ENCODE measurements at places on chromosomes 12 and 14.

- no peak for DNase-seq
Measured at GRCh38 chr12:2902272-2902880, 11.7 kb downstream of the TULP3 start.

- no peak for DNase-seq
Measured at GRCh38 chr12:39065455-39065854, 160.1 kb upstream of the CPNE8 start.

- no peak for DNase-seq
Measured at GRCh38 chr14:75689012-75689411, 28.0 kb downstream of the TTLL5 start.

GRCh38 chr14:69270795-69271708, 11.1 kb downstream of the GALNT16 start:
- DNase-seq: no peak

DNA sequence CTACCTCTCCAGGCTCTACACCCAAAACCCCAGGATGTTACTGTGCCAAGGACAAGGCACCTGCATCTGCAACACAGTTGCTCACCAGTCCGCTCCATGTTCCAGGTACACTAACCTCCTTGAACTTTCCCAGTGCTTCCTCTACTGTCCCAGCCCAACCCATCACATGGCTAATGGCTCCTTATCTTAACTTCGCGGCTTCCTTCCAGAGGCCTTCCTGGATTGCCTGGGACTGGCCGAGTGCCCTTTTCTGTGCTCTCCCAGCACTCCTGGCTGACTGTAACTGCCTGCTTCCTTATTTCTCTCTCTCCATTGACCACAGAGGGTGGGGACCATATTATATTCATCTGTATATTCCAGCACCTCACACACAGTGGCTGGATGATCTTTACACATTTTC, 20.9 kb downstream of the POMT2 start:
- no peak for DNase-seq

- peak; percentile 67 for DNase-seq
Measured at GRCh38 chr14:59126714-59127436, 61.6 kb upstream of the DAAM1 start.

- no peak for DNase-seq
Measured at GRCh38 chr14:95511687-95512086, 4.8 kb downstream of the SYNE3 start.

DNA sequence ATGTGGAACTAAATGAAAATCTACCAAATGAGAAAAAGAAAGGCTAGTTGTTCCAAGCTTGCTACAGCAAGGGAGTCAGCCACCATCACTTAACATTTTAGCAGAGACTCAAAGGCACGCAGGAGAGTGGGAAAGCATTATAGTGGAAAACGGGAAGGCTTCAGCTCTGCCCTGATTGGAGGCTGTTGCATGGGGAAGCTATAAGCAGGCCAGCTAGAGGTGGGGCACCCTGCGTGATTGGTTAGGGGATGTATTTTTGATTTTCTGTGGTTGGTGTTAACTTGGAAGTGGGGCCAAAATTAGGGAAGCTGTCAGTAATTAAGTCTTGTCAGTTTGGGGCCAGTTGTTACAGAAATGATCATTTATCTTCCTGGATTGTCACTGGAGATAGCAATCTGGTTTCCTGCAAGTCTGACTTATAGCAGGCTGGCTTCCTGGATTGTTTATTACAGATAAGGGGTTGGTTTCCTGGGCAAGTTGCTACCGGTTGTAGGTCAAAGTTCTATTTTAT, 93.9 kb downstream of the FAR2 start:
- DNase-seq: peak; percentile 99

DNA sequence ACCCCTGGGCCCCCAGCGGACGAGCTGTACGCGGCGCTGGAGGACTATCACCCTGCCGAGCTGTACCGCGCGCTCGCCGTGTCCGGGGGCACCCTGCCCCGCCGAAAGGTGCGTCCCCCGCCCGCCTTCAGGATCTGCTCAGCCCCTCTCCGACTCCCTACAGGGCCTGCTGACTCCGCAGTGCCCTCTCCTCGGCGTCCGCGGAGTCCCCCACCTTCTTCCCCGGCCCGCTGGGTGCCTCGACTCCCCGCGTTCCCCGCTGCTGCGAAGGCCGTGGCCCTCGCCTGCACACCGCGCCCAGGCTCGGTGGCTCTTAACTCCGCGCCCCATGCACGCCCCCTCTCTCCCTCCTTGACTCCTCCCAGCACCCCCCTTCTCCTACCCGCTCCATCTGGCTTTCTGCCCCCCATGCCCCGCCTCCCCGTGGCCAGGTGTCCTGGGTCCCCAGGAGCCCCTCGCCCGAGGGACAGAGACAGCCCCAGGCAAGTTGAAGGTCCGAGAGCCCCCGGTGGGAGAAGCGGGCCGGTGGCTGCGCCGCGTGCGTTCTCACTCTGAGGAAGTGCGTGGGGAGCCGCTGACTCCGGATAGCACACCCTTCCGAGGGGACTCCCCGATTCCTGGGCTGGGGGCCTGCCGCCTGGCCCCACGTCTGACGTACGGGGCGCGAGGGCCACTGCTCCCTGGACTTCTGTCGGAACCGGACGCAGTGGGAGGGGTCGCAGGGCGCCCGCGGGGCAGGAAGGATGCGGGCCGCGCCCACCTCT, 594 bp downstream of the TAMALIN start:
- no peak for DNase-seq

DNA sequence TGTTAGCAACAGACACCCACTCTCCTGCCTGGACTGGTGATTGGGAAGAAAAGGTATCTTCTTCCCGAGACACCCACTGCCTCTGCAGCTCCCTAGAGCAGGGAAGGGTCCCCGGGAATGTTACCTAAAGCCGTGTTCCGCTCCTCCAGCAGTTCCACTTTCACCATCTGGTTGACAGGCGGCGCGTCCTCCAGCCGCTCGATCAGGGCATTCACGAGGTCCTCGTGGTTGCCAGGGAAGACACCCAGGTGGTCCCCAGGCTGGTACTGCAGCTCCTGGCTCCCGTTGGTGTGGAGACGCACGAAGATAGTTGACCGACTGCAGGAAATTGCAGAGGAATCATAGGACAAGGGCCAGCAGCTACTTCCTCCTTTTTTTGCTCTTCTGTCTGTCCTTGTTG, 44.2 kb upstream of the FBXO21 start:
- no peak for DNase-seq

GRCh38 chr12:111532751-111533150, 66.4 kb downstream of the ATXN2 start:
- DNase-seq: no peak

DNA sequence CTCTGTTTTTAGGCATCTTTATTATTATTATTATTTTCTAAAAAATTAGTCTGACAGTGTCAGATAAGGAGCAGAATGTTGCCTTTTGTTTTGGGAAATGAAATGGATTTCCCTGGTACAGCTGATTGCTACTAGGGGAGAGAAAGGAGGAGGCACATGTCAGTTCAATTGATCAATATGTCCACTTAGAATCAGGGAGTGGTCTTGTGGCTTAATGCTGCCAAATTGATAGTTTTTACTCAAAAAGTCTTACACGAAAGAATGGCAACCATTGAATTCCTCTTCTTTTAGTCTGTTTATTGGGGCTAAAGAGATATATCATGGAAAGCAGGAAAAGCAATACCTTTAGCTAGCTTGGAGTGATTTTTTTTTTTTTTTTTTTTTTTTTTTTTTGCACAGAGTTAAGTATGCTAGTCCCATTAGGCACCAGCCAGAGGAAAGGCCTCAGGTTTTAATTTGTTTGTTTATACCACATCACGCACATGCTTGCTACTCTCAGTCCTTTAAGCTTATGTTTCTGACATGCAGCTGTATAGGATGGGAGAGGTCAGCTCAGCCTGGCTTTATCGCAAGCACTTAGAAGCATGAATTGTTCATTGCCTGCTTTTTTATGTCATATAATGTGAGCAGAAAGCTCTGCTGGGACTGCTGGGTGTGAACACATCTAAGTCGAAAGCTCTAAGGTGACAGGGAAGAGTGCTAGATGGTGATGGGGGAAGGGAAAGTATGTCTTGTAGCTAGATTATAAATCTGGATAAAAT, 1.4 kb downstream of the AKAP6 start:
- DNase-seq: no peak

DNA sequence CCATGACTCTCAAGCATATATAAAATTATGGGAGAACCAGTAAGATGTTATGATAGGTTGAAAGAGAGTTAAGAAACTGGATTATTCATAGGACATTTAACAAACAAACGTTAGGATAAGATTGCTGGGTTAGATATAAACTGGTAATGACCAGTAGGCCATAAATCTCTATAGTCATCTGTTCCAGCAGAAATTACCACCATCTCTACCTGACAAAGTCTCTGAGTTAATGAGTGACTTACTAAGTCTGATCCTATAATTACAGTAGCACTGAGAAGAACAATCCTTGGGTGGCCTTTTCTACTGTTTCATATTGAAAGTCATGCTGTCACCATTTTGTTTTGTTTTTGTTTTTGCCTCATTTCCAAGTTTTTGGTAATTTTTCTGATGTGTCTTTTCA, 136.9 kb upstream of the CNOT2 start:
- no peak for DNase-seq

DNA sequence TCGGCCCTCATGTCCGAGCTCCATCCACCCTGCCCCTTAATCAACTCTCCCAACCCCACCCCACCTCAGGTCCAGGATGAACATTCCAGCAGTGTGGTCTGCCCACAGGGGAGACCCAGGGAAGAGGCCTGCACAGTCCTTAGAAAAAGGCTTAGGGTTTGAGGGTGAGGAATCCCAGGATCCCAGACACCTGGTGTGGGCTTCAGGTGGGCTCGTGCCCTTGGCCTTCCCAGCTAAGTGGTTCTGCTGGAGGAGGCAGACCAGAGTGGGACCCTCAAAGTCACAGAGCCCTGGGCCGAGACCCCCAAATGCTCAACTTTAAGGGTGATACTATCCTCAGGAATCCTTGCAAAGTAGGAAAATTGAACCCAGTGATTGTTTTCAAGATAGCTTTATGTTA, 25.4 kb upstream of the PPP2R5C start:
- no peak for DNase-seq

DNA sequence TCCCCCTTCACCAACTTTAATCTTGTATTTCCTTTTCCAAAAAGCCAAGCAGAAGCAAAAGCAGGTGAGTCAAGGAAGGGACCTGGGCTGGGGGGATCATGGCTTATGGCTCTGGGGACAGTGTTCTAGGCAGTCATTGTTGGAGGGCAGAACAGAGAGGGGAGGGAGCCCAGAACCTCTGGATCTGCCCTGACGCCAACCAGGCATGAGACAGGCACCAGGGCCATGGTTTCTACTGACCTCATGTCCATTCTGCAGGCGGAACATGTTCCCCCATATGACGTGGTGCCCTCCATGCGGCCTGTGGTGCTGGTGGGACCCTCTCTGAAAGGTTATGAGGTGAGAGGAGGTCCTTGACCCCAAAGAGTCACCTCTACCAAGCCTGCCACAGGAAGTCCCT, 6.6 kb downstream of the CACNB3 start:
- no peak for DNase-seq

DNA sequence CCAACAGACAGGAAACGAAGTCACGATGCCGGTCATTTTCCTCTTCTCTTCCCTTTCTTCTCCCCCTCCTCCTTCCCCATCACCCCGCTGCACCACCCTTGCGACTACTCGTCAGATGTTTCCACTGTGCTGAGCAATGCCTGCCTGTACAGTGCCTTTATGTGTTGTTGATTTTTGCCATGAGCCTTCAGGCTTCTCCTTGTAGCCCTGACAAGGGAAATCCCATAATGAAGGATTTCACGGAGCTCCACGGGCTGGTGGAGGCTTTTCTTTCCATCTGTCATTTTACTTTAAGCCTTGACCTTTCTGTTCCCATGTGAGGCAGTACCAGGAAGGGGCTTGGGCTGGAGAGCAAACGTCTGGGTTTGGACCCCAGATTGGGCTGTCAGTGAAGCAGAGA, 28.7 kb upstream of the CCND2 start:
- DNase-seq: no peak

DNA sequence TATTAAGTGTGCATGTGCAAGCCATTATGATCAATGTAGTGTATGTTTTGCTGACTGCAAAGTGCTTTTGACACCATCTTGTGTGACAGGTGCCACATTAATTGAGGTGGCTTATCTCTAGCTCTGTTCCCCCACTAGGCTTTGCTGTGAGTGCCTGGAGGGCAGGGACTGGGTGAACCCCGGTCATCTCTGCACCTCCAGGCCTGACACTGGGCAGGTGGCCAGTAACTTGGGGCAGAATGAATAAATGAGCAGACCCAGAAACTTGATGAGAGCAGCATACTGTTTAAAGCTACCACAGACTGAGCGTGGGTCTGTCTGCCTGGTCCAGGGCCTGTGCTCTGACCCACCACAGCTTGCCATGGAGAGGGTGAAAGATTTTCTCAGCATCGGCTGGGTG, 151.6 kb downstream of the CALM1 start:
- no peak for DNase-seq

DNA sequence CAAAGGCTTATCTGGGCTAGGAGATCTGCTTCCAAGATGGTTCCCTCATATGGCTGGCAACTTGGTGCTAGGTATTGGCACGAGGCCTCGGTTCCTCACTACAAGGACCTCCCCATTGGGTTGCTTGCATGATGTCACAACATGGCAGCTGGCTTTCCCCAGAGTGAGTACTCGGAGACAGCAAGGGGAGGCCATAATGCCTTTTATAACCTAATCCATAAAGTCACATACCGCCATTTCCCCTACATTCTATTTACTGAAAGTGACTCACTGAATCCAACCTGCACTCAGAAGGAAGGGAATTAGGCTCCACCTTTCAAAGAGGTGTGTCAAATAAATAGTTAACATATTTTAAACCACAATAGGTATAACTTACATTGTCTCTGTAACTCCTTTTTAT, 130.9 kb downstream of the SAMD4A start:
- DNase-seq: no peak

- peak; percentile 83 for DNase-seq
Measured at GRCh38 chr14:100640471-100641273, 53.5 kb upstream of the BEGAIN start.

GRCh38 chr12:133165776-133166175, 15.5 kb upstream of the ZNF268 start:
- DNase-seq: no peak

- no peak for DNase-seq
Measured at GRCh38 chr12:108519558-108519957, 4.5 kb downstream of the FICD start.

DNA sequence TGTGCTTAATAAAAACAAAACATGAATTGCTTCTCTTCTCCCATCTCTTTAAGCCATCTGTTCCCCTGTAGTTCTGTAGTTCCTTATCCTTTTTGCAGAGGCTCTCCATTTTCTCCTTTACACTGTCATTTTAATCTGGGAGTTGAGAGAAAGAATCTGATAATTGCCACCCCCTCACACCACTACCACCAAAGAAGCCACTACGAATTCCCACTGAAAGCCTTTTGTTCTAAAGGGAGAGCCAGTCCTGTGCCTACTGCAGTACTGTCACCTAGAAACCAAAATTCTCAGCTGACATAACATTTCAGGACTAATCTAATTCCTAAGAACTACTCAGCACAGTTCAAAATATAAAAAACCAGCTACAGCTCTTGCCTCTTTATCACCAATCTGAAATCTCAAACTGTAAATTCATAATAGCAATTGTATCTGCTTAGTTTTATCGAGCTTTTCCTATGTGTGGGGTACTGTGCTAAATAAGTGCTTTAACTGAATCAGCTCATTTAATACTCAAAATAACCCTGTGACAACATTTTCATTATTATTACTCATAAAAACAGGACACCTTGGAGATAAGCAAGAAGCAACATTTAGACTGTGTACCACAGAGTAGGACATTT, 72.4 kb downstream of the SPPL3 start:
- DNase-seq: no peak

- DNase-seq: no peak
Measured at GRCh38 chr12:109286652-109287051, 22.4 kb downstream of the FOXN4 start.

- no peak for DNase-seq
Measured at GRCh38 chr12:96811083-96811482, 96.0 kb upstream of the NEDD1 start.

GRCh38 chr14:103563226-103563620, 463 bp downstream of the COA8 start:
- no peak for DNase-seq
